ENCODE measurements at places on chromosomes 1 and 21.

- DNase-seq: no peak
Measured at GRCh38 chr1:40130892-40131291, 30.3 kb upstream of the RLF start.

DNA sequence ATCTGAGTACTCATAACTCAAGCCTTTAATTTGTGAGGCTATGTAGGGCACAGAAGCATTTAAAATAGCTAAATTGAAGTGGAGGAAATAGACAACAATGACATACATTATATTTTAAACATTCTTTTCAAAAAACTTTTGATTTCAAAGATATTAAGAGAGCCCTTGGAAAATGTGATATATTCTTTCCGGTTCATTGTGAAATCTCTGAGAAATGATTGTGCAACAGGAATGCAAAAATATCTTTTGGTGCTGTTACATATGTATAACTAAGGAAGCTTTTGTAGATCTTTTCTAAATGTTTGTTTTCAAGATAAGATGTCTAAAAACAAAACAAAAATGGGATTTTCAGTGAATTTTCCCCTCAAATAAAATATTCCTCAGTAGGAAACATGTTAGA, 185.2 kb downstream of the LEPR start:
- no peak for DNase-seq

- no peak for DNase-seq
Measured at GRCh38 chr21:23130308-23130707, 2132.1 kb downstream of the NCAM2 start.

DNA sequence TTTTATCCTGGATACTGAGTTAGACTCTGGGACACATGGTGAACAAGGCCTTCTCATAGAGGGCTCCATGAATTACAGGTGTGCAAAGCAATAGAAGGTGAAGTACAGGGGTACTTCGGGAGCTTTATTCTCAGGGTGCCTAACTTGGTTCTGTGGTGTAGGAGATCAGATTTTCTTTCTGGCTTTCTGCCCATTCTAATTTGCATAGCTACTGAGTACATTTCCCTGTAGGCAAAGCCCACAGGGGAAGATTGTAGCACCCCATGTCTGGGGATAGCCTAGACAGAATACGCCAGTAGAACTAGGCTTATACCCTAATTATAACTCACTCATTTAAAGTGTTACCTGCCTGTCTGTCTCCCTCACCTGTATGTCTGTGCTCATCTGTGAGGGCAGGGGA, 49.7 kb downstream of the PGM1 start:
- DNase-seq: no peak

GRCh38 chr1:8152731-8153702, 126.9 kb upstream of the ERRFI1 start:
- no peak for DNase-seq

GRCh38 chr1:78004719-78005447, at the start of gene DNAJB4:
TSS of gene DNAJB4 (plus strand) at chr1:78004939. CDS start at chr1:78005111, 172 bp downstream.
- no peak for DNase-seq

- DNase-seq: no peak
Measured at GRCh38 chr1:227365473-227366431, 47.5 kb upstream of the CDC42BPA start.

GRCh38 chr21:42236693-42237092, 17.8 kb downstream of the ABCG1 start:
- no peak for DNase-seq

GRCh38 chr1:155570593-155570990, 8.0 kb upstream of the ASH1L start:
- DNase-seq: no peak

DNA sequence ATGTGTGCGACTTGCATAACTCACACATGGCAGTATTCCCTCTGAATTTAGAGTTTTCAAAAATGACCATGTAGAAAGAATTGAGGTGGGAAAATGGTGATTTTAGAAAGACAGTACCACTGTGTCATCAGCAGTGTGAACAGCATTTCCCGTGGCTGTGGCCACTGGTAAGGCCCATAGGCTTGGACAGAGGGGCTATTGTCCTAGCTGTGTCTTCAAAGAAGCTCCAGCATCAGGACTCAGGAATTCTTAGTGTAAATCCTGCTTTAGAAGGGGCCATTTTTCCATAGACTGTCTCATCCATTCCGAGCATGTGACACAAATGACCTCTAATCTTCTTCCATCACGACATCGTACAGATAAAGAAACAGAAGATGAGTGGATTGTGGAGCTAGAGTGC, 119.3 kb upstream of the BACE2 start:
- DNase-seq: no peak

DNA sequence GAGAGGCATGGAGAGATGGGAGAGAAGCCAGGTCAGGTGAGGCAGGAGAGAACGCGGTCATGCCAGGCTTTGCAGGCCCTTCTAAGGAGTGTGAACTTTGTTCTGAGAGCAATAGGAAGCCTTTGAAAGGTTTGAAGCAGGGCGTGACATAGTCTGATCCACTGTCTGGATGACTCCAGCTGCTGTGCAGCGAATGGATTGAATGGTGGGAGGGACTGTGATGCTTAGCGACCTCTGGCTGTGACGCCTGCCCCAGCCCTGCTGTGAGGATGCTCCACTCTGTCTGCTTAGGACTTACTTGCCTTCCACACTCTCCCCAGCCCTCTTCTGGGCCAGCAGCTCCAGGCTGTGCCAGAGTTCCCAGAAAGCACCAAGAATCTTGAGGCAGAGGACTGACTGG, 41.8 kb upstream of the POU3F1 start:
- DNase-seq: peak; percentile 54

- no peak for DNase-seq
Measured at GRCh38 chr1:5662744-5663126, 329.5 kb downstream of the NPHP4 start.

- DNase-seq: no peak
Measured at GRCh38 chr1:5565281-5566125, 426.7 kb downstream of the NPHP4 start.

- peak; percentile 19 for DNase-seq
Measured at GRCh38 chr1:25562101-25562927, 18.9 kb downstream of the LDLRAP1 start.

DNA sequence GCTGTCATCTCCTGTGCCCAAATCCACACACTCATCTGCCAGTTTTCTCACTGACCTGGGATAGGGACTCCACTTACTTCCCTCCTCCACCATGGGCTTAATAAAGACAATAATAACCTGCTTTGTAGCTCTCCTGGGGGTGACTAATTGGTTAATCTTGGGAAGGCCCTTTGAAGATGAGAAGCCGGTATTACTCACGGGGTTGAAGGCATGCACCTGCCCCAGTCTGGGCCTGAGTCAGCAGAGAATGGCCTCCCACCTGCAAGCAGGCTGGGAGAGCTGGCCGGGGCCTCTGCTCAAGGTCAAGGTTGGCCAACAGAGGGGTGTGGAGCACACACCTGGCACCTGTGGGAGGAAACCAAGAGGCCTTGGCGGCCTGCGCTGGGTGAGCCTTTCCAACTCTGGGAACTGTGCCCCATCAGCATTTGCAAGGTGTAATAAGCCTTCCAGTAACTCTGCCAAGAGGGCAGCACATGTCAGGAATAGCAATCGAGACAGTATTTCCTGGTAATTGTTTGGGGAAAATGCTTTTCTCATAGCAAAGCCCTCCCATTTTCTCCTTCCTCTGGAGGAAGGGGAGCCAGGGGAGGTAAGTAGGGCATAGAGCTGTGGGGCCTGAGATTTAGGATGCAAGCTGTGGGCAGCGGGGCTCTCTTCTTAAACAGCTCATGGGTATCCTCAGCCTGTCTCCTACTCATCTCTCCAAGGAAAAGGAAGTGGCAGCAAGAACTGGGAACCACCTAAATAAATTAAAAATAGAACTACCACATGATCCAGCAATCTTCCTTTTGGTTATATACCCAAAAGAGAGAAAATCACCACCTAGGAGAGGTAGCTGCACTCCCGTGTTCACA, 49.0 kb downstream of the TOMM20 start:
- peak; percentile 88 for DNase-seq

DNA sequence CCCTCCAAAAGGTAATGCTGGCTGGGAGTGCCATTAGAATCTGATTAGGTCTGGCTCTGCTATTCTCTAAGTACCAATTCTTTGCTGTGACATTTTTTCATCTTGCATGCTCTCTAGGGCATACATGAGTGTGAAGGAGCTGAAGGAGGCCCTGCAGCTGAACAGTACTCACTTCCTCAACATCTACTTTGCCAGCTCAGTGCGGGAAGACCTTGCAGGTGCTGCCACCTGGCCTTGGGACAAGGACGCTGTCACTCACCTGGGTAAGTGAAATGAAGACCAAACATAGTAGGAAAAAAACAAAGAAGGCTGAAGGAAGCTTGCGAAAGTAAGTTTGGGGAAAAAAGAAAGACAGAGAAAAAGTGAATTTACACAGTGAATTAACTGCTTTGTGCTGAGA, 207.9 kb downstream of the PAPPA2 start:
- no peak for DNase-seq

DNA sequence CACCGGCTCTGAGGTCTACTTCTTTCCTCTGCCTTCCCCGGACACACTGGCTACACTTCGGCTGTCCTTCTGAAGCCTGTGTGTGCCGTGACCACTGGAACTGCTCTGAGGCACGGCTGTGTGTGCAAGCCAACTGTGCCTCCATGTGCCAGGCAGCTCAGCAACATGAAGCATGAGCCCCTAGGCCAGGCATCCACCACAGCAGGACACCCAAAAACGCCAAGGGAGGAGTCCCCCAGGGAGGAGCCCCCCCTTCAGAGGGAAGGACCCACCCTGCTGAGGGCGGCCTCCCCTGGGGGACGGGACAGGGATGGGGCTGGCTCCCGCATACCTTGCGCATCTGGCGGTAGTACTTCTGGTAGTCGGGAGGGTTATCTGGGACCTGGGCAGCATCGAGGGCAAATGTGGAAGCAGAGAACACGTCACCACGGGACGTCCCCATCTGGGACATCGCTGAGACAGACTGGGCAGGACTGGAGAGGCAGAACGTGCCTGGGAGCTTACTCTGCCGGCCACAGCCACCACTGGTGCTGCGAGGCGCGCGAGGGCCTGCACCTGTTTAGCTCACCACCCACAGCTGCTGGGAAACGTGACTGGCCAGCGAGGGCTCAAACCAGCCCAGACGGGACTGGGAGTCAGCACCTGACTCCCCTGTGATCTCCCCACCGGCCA, 20.5 kb downstream of the LSS start:
- DNase-seq: no peak

- no peak for DNase-seq
Measured at GRCh38 chr1:177703888-177704446, 265.9 kb downstream of the SEC16B start.

- no peak for DNase-seq
Measured at GRCh38 chr1:53419034-53419433, 40.2 kb upstream of the DMRTB1 start.

Measured in NCI-H146 (cell line).